ENCODE measurements at places on chromosomes 5 and 9. TPM values are rescaled to one million over a fixed set of nuclear protein-coding genes. Genes with fewer than 3 reads are reported as not detected.

- DNase-seq, result no peak
These were observed 20.3 kb downstream of the KIF2A start for GRCh38 chr5:62326302-62326701.

GRCh38 chr9:69573651-69574050 is 98.5 kb downstream of the APBA1 start:
- DNase-seq, result no peak

DNA sequence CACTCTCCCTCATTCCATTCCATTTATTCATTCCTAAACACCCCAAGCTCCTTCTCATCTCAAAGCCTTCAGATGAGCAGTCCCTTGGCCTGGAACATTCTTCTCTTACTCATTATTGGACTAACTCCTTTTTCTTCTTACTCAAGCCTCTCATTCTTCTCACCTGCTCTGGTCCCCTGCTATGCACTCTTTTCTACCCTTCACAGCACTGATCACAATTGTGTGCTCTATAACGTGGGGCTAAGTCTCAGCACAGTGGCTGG is 212.4 kb downstream of the MAPKAP1 start:
- no peak for DNase-seq

DNA sequence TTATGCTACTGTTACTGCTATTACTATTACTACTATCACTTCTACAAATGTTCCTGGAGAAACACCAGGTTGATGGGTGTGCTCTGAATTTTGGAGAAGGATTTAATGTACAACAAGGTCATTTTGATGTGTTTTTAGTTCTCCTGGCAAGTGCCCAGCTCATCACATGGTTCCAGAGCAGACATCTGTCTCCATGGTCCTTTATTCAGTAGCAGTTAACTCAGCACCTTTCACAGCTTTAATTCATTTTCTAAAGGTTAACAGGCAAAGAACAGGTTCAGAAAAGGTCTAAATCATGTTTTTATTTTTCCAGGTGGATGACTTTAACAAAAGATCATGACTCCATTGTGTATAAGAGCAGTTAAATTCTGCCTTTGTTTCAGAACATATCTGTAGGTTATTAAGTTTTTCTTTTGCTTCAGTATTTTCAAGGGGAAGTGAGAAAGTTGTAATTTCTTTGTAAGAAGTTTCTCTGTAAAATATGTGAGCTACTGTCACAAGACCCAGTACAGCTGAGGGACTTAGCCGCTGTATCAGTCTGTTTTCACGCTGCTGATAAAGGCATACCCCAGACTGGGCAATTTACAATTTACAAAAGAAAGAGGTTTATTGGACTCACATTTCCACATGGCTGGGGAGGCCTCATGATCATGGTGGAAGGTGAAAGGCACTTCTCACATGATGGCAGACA is 41.9 kb downstream of the MTRR start:
- no peak for DNase-seq

DNA sequence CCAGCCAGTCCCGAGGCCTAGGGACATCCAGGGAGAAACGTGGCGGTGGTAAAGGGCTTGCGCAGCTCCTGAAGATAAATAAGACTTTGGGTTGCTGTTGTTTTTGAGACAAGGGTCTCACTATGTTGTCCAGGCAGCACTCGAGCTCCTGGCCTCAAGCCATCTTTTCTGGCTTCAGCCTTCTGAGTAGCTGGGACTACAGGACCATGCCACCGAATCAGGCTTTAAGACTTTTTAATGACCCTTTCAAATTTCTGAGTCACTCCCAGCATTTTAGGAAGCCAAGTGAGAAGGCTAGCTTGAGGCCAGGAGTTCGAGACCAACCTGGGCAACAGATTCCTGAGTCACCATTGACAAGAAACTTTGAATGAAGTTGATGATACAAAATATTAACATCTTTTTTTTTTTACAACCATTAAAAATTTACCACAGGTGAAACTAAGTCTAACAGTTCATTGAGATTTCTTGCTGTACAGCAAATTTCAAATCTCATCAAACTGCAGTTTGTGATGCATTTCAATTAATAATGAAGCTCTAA is 817 bp upstream of the GNE start:
- no peak for DNase-seq

DNA sequence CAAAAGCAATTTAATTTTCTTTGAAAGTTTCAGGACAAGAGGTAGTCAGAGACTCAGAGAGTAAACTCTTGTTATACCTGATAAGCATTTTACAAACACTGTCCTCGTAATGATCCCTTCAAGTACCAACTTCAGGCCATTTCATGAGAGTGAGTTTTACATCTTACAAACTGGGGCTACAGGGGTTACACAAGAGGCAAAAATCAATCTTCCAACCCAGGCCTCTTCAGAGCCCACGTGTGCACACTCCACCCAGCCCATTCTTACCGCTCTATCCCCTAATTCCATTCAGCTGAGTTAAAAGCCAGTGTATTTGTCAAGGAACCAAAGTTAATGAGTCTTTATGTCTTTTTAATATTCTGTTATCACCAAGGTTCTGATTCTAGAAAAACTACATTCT is 46.5 kb downstream of the PSMB7 start:
- DNase-seq, result no peak

DNA sequence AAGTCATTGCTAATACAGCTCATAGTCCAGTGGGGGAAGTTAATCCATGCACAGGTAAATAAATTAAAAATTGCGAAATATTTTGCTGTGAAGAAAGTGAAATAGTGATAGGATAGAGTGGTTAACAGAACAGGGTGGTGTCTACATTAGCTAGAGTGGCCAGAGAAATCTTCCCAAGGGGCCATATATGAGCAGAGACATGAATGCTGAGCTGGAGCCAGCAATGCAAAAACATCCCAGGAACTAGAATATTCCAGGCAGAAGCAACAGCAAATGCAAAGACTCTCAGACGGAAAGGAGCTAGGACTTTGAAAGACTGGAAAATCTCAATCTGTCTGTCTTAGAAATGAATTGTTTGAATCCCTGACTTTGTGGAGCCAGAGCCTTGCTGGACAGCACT is 1221.6 kb downstream of the MAT2B start:
- no peak for DNase-seq

- no peak for DNase-seq
These were observed 1.2 kb upstream of the TBCA start for GRCh38 chr5:77777281-77777892.

- DNase-seq, result no peak
These were observed 15.1 kb downstream of the ABCA2 start for GRCh38 chr9:137012694-137013570.

- DNase-seq, result peak; percentile 28
These were observed at the start of gene CHSY3 for GRCh38 chr5:129904102-129904666. CHSY3 (plus strand) TSS chr5:129904465.

Gene DRD1
- total RNA-seq, result 0.32 TPM

Gene TBC1D2
- total RNA-seq, result 37.9 TPM

Gene SEMA4D
- 16.2 TPM for total RNA-seq

Gene IRX4
- total RNA-seq, result not detected

Gene C5orf52
- not detected for total RNA-seq

Data from omental fat pad (tissue), 4 donors.